Suprapubic skin (tissue), 4 donors: ENCODE measurements at places on chromosomes 6 and 20. TPM values are rescaled to one million over a fixed set of nuclear protein-coding genes. Genes with fewer than 3 reads are reported as not detected.
A peak's percentile ranks its signal among the peaks of the same experiment; 100 is the strongest.

TGM3 gene
- 43.6 TPM for total RNA-seq

STMND1 gene
- not detected for total RNA-seq

RNF5 gene
- 60.6 TPM for total RNA-seq

ZFP64 gene
- total RNA-seq = 25.1 TPM

STX16 gene
- 138 TPM for total RNA-seq

EEF1A2 gene
- 12.0 TPM for total RNA-seq

C4A gene
- total RNA-seq = 4.0 TPM

DNA sequence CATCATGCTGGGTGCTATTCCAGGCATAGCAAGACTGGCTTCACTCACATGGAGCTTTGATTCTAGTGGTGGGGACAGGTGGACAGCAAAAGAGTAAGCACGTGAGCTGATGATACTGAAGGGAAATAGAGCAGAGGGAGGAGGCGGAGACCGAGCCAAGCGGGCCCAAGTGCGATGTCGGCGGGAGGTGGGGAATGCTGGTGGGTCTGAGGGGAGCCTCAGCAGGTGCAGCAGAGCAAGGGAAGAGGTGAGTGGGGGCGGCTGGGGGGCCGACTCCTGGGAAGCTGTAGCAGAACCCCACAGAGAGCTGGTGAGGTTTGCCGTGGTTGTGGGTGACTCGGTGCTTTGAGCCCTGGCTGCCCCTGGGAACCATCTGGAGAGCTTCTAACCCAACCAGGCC, 10.2 kb downstream of the RTEL1 start:
- H3K27ac ChIP-seq = no peak overlapping the region
- no peak for DNase-seq
- no peaks in the 10 kb centered on the region for H3K4me1 ChIP-seq
- no peak overlapping the region for H3K4me3 ChIP-seq
- no peaks in the 10 kb centered on the region for H3K27me3 ChIP-seq

- no peaks in the 10 kb centered on the region for H3K4me1 ChIP-seq
- peaks cover 3% of the 10 kb centered on the region for H3K27me3 ChIP-seq
- no peak overlapping the region for H3K4me3 ChIP-seq
- no peak for DNase-seq
Measured at GRCh38 chr20:24109537-24109936, 121.0 kb upstream of the GGTLC1 start.

DNA sequence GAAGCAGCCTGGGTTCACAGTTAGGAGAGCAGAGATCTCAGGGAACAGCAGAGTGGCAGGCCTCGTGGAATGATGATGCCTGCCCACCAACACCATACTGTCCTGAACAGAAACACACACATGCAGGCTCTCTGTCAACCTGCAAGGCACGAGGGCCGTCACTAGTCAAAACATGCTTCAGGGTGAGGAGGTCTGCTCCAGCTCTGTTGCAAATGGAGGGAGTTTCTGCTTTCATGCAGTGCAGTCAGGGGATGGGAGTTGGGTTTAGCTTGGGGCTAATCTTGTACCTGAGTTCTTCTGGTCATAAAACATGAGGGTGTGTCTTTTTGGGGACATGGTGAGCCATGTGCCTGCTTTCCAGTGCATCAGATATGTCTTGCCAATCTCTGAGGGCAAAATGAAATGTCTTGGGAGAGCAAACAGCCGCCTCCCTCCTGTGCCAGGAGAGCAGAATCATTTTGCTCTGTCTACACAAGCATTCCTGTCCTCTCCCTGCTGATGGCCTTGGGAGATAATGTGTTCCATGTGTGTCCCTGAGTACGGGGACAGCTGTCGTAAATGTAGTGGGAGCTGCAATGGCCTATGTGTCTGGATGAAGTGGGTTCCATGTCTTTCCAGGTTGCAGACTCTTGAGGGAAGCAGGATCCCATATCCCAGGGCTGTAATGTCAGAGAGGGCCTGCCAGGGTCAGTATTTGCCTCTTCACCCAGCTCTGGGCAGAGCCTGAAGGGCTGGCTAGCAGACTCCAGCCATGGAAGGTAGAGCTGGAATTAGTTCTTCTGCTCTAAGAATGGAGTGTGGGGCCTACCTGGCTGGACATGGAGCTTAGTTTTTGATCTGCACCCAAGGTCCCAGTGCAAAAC, 40.6 kb downstream of the MAFB start:
- no peak overlapping the region for H3K4me3 ChIP-seq
- H3K4me1 ChIP-seq = peaks cover 29% of the 10 kb centered on the region
- H3K27me3 ChIP-seq = no peaks in the 10 kb centered on the region
- peak overlapping the region; percentile 12 for H3K27ac ChIP-seq
- no peak for DNase-seq

DNA sequence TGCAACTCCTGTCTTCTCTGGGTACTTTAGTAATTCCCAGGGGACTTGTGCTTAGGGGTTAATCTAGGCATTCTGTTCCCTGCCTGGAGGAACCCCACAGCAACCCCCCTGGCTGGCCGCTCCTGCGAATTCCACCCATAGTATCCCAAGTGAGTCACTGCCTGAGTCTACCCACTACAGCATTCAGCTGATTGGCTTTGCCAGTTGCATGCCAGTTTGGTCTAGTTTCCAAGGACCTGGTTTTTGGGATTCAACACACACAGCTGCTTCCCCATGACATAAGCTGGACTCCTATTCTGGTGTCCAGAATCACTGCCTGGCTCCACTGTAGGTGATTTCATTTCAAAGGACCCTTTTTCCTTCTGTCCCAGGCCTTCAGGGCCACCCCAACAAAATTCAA, 40.3 kb downstream of the PLCG1 start:
- DNase-seq = no peak
- no peaks in the 10 kb centered on the region for H3K27me3 ChIP-seq
- peaks cover 35% of the 10 kb centered on the region for H3K36me3 ChIP-seq
- peaks cover 38% of the 10 kb centered on the region for H3K4me1 ChIP-seq
- H3K4me3 ChIP-seq = no peak overlapping the region

- H3K27ac ChIP-seq = no peak overlapping the region
- peaks cover 55% of the 10 kb centered on the region for H3K4me1 ChIP-seq
- peaks cover 23% of the 10 kb centered on the region for H3K36me3 ChIP-seq
- H3K27me3 ChIP-seq = no peaks in the 10 kb centered on the region
Measured at GRCh38 chr20:1940581-1940980, 45.4 kb downstream of the SIRPA start.

- H3K36me3 ChIP-seq = no peaks in the 10 kb centered on the region
- H3K27me3 ChIP-seq = no peaks in the 10 kb centered on the region
- H3K4me3 ChIP-seq = no peak overlapping the region
- DNase-seq = no peak
Measured at GRCh38 chr6:75337835-75338580, 53.4 kb upstream of the TMEM30A start.

- peaks cover 100% of the 10 kb centered on the region for H3K27me3 ChIP-seq
- H3K4me1 ChIP-seq = peaks cover 51% of the 10 kb centered on the region
- H3K27ac ChIP-seq = no peak overlapping the region
Measured at GRCh38 chr6:1385129-1386037, 4.0 kb upstream of the FOXF2 start.

- H3K27me3 ChIP-seq = no peaks in the 10 kb centered on the region
- H3K4me1 ChIP-seq = peaks cover 46% of the 10 kb centered on the region
Measured at GRCh38 chr20:4812641-4813075, 90.9 kb downstream of the PRND start.

GRCh38 chr6:149488815-149489214, 4.0 kb upstream of the ZC3H12D start:
- H3K4me1 ChIP-seq = peaks cover 19% of the 10 kb centered on the region
- DNase-seq = no peak
- H3K27me3 ChIP-seq = no peaks in the 10 kb centered on the region
- H3K36me3 ChIP-seq = no peaks in the 10 kb centered on the region
- no peak overlapping the region for H3K27ac ChIP-seq

GRCh38 chr6:140178935-140179334, 804.5 kb upstream of the CITED2 start:
- no peaks in the 10 kb centered on the region for H3K4me1 ChIP-seq
- H3K4me3 ChIP-seq = no peak overlapping the region
- no peak overlapping the region for H3K27ac ChIP-seq
- H3K27me3 ChIP-seq = no peaks in the 10 kb centered on the region

- H3K27me3 ChIP-seq = no peaks in the 10 kb centered on the region
- H3K27ac ChIP-seq = no peak overlapping the region
- no peak for DNase-seq
- H3K4me1 ChIP-seq = no peaks in the 10 kb centered on the region
- H3K4me3 ChIP-seq = no peak overlapping the region
Measured at GRCh38 chr20:21862956-21863355, 157.5 kb downstream of the PAX1 start.

DNA sequence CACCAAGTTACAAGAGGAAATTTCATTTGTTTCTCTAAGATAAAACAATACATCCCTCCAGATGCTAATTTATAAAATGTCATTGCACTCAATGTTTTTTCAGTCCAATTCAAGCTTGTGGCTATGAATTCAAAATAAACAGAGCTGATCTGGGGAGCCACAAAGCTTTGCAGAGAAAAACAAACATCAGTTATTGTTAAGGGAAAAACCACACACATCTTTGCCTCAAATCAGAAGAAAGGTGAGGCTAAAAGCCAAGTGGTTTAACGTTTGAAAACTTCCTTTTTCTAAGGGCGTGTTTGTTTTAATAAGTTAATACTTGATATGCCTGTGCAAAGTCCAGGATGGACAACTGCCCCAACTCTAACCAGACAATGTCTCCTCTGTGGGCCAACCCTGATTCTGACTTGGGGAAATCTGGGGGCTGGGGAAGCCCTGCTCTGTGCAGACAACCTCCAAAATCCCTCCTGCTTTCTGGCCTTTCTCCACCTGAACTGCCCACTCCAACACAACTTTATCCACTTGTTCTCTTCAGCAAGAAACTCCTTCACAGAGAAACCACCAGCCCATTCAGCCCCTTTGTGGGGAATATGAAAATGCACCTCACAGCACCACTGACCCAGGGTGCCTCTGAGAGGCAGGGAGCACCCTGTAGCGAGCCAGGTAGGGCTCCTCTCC, 44.6 kb upstream of the NT5E start:
- H3K36me3 ChIP-seq = no peaks in the 10 kb centered on the region
- no peak for DNase-seq
- H3K4me1 ChIP-seq = peaks cover 33% of the 10 kb centered on the region

DNA sequence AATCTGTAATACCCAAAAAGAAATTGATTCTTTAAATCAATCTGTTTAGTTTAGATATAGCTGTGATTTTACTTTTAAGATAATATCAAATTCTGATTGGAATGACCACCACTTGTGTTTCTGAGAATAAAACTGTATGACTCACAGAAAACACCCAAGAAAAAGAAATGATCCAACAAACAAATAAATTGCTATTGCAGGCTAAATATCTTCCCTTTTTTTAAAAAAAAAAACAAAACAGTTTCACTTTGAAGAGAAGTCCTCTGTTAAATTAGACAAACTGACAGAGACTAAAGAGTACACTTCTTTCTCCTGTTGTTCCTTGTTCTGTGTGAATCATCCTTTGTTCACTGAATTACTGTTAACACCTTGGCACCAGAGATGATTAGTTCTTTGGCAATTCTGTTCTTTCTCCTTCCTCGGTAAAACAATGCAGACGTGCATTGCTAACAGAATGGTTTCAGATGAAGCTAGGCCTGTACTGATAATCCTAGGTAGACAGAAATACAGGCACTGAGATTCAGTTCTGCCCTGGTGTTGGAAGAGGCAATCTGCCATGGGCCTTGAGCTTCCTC, 895.2 kb upstream of the CITED2 start:
- H3K27me3 ChIP-seq = no peaks in the 10 kb centered on the region
- no peak overlapping the region for H3K27ac ChIP-seq
- H3K4me3 ChIP-seq = no peak overlapping the region
- no peak for DNase-seq
- H3K4me1 ChIP-seq = no peaks in the 10 kb centered on the region
- no peaks in the 10 kb centered on the region for H3K36me3 ChIP-seq

DNA sequence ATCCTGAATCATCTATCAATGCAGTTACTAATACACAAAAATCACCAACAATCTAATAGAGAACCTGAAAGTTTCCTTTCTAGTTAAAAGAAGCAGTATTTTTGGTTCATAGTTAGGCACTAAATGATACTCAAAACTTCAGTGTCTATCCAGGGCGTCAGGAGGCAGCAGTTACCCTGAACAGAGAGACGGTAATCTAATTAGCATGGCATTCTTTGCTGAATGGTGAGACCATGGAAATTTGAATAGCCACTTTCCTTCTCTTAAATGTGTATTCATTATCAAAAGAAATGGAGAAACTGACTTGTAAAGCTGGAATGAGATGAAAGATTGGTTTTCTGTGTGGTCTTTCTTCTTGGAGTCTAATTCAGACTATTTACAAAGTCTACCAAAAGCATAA, 146.6 kb upstream of the BMP5 start:
- H3K27me3 ChIP-seq = no peaks in the 10 kb centered on the region
- no peak overlapping the region for H3K27ac ChIP-seq
- no peak overlapping the region for H3K4me3 ChIP-seq
- H3K36me3 ChIP-seq = no peaks in the 10 kb centered on the region
- no peaks in the 10 kb centered on the region for H3K4me1 ChIP-seq

DNA sequence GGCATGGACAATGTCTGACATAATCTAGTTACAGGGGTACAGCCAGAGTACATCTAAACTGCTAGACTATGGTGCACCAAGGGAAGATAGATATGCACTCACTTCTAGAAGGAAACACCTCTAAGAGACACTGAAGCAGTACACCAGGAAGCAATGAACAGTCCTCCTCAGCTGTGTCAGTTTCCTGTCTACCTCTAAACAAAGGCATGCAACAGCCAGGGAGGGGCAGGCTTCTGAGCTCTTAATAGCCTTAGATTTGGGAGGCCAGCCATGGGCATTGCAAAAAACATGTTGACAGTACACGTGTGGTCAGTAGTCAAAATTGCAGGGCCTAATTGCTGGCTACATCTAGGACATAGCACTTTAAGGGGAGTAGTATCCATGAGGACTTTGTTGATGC, 21.4 kb downstream of the CRYBG1 start:
- no peaks in the 10 kb centered on the region for H3K27me3 ChIP-seq
- H3K36me3 ChIP-seq = no peaks in the 10 kb centered on the region
- H3K4me1 ChIP-seq = peaks cover 5% of the 10 kb centered on the region

- H3K27ac ChIP-seq = peak overlapping the region; percentile 51
- H3K4me1 ChIP-seq = peaks cover 30% of the 10 kb centered on the region
- DNase-seq = peak; percentile 80
- no peaks in the 10 kb centered on the region for H3K36me3 ChIP-seq
- H3K27me3 ChIP-seq = no peaks in the 10 kb centered on the region
Measured at GRCh38 chr20:4041748-4042411, 26.5 kb upstream of the RNF24 start.

DNA sequence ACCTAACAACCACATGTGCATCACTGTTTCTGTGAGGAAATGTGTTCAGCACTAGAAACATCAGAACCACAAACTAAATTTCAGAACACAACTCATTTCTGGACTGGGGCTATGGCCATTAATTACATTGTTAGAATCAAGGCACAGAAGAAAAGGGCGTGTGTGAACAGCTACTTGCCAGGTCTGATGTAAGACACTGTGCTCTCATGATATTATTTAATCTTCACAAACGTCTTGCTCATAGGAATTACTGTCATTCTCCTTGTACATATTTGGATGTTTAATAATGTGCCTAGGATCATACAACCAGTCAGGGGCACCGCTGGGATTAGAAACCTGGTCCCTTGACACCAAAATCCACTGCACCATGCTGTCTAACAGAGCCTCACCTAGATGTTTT, 14.8 kb downstream of the ADGRF1 start:
- H3K27me3 ChIP-seq = no peaks in the 10 kb centered on the region
- no peaks in the 10 kb centered on the region for H3K4me1 ChIP-seq
- H3K27ac ChIP-seq = no peak overlapping the region
- H3K36me3 ChIP-seq = no peaks in the 10 kb centered on the region
- H3K4me3 ChIP-seq = no peak overlapping the region
- DNase-seq = no peak
